ENCODE measurements at places on chromosomes 16 and 17. TPM values are rescaled to one million over a fixed set of nuclear protein-coding genes. Genes with fewer than 3 reads are reported as not detected.

The CCL17 gene
- not detected for polyA plus RNA-seq

The CBX8 gene
- 15.7 TPM for polyA plus RNA-seq

The HES7 gene
- polyA plus RNA-seq = not detected

The CACNG4 gene
- 3.2 TPM for polyA plus RNA-seq

The YBX2 gene
- polyA plus RNA-seq = 4.2 TPM

The PRSS36 gene
- polyA plus RNA-seq = 1.4 TPM

The PRAC1 gene
- not detected for polyA plus RNA-seq

The MTSS2 gene
- 55.2 TPM for polyA plus RNA-seq

The KCNH4 gene
- 0.04 TPM for polyA plus RNA-seq

The CPHXL2 gene
- polyA plus RNA-seq = 0.22 TPM

The YPEL2 gene
- 32.1 TPM for polyA plus RNA-seq

The TBC1D26 gene
- 1.0 TPM for polyA plus RNA-seq

The GINS3 gene
- polyA plus RNA-seq = 13.9 TPM

The TBX6 gene
- 1.5 TPM for polyA plus RNA-seq

The WNT3 gene
- 2.0 TPM for polyA plus RNA-seq

The SECTM1 gene
- polyA plus RNA-seq = 1.8 TPM

The NDUFB10 gene
- polyA plus RNA-seq = 132 TPM

The KLHL10 gene
- 0.27 TPM for polyA plus RNA-seq

The MPV17L gene
- 13.4 TPM for polyA plus RNA-seq

The KRT39 gene
- polyA plus RNA-seq = not detected

All from renal pelvis (tissue), 12 donors.